ENCODE measurements at places on chromosomes 12 and 14. TPM values are rescaled to one million over a fixed set of nuclear protein-coding genes. Genes with fewer than 3 reads are reported as not detected.

The SYNDIG1L gene
- not detected for polyA plus RNA-seq

The SLC17A8 gene
- 0.45 TPM for polyA plus RNA-seq

The HOXC4 gene
- 27.4 TPM for polyA plus RNA-seq

The BATF gene
- 0.70 TPM for polyA plus RNA-seq

The CMA1 gene
- not detected for polyA plus RNA-seq

The MYF5 gene
- polyA plus RNA-seq, result 26.0 TPM

The LRP1-AS gene
- polyA plus RNA-seq, result 0.64 TPM

The CLIP1 gene
- polyA plus RNA-seq, result 20.6 TPM

The SETD1B gene
- polyA plus RNA-seq, result 10.9 TPM

The VRTN gene
- polyA plus RNA-seq, result not detected

The SLC38A4 gene
- polyA plus RNA-seq, result 6.9 TPM

The KRT6C gene
- polyA plus RNA-seq, result not detected

The ADCY4 gene
- polyA plus RNA-seq, result 13.7 TPM

The HHIPL1 gene
- polyA plus RNA-seq, result 2.5 TPM

The CACNA2D4 gene
- 3.7 TPM for polyA plus RNA-seq

The NOVA1 gene
- polyA plus RNA-seq, result 12.7 TPM

All from muscle of leg (tissue), 16 donors.